Activated naive CD4-positive, alpha-beta T cell treated with anti-CD3 and anti-CD28 coated beads, Interleukin-2, amount 50 U/mL, for 72 hours (primary cell): ENCODE measurements at places on chromosomes 2 and 18. TPM values are rescaled to one million over a fixed set of nuclear protein-coding genes. Genes with fewer than 3 reads are reported as not detected.

The LHCGR gene
- not detected for total RNA-seq

The DNAH7 gene
- total RNA-seq: not detected

The UGGT1 gene
- total RNA-seq: 39.8 TPM

The GKN1 gene
- not detected for total RNA-seq

The SAG gene
- total RNA-seq: 0.05 TPM

GRCh38 chr2:239026711-239027361 lies 179.0 kb downstream of the TWIST2 start:
- DNase-seq: no peak

GRCh38 chr2:12094134-12094533 lies 347.7 kb downstream of the LPIN1 start:
- no peak for DNase-seq

GRCh38 chr2:45127321-45127720 lies 118.1 kb upstream of the SIX2 start:
- no peak for DNase-seq

- no peak for DNase-seq
These were observed 186.6 kb downstream of the MGAT5 start for GRCh38 chr2:134440336-134440909.

DNA sequence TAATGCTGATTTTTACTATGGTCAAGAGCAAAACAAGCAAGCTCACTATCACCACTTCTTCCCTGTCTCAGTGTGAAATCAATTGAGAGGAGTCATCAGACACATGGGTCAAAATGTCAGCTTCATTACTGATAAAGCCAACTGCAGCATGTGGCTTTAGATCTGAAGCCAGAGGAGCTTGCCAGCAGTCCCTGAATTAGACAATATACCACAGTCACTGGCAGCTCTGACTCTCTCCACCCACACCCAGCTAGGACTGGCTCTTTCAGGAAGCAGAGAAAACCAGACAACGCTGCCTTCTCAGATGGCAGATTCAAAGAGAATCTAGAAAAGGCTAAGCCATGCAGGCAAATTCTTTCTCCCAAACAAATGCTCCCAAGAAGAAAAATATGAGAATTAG lies 20.0 kb upstream of the ASB18 start:
- DNase-seq: no peak

DNA sequence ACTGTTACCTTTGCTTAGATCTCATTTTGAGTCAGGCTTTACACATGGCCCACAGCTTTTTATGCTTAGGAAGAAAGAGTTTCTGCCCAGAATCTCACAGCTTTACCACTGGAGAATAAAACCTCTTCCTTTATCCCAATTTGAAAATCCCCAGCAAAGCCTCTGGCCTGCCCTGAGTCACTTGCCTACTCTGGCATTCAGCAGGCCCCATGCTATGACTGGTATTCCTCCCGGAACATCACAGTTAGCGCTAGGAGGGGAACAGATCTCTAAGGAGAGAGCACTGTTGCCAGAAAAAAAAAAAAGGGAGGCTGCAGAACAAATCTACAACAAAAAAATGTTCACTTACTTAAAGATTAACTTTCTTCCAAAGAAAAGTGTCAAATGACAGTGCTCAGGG lies 152.9 kb upstream of the DNMT3A start:
- no peak for DNase-seq

DNA sequence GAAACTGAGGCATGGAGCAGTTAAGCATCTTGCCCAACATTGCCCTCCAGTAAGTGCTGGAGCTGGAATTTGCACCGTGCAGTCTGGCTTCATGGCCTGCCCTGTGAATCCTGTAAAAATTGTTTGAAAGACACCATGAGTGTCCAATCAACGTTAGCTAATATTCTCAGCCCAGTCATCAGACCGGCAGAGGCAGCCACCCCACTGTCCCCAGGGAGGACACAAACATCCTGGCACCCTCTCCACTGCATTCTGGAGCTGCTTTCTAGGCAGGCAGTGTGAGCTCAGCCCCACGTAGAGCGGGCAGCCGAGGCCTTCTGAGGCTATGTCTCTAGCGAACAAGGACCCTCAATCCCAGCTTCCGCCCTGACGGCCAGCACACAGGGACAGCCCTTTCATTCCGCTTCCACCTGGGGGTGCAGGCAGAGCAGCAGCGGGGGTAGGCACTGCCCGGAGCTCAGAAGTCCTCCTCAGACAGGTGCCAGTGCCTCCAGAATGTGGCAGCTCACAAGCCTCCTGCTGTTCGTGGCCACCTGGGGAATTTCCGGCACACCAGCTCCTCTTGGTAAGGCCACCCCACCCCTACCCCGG lies 1.3 kb downstream of the PROC start:
- DNase-seq: no peak

DNA sequence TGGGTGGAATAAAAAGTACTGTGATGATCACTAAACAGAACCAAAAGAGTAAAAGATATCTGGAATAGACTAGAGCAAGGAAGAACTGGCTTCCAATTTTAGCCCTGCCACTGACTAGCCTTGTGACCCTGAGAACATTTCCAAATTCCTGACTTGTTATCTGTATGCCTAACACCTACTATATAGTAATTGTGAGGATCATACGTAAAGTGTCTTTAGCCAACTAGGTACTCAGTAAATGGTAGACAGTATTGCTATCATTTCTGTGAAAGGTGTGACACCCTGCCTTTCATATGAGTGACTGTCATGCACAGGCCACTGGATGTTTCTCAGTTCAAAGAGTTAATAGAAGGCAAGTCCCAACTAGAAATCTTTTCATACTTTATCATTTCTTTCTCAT lies 29.8 kb downstream of the CYTIP start:
- DNase-seq: no peak
